ENCODE measurements at places on chromosomes 6 and 20. TPM values are rescaled to one million over a fixed set of nuclear protein-coding genes. Genes with fewer than 3 reads are reported as not detected.

GRCh38 chr20:63095718-63096654, 89.2 kb upstream of the BHLHE23 start:
- no peak for DNase-seq

GRCh38 chr6:14066782-14067406, 50.7 kb upstream of the CD83 start:
- DNase-seq = peak; percentile 75

DNA sequence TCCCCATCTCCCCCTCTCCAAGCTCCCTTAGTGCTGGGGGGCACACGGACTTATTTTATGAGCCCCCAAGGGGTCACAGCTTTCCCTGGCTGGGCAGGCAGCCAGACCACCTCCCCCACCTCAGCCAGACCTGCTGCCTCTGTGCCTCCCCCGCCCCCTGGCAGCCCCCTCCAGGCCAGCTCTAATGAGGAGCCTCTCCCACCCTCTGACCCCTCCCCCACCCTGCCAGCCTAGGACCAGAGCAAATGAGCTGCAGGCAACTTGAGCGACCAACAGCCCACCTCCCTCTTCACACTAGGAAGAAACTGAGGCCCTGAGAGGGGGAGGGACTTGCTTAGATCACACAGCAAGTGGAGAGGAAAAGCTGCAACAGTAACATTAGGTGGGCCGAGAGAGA, 1.9 kb downstream of the GDF5 start:
- no peak for DNase-seq

DNA sequence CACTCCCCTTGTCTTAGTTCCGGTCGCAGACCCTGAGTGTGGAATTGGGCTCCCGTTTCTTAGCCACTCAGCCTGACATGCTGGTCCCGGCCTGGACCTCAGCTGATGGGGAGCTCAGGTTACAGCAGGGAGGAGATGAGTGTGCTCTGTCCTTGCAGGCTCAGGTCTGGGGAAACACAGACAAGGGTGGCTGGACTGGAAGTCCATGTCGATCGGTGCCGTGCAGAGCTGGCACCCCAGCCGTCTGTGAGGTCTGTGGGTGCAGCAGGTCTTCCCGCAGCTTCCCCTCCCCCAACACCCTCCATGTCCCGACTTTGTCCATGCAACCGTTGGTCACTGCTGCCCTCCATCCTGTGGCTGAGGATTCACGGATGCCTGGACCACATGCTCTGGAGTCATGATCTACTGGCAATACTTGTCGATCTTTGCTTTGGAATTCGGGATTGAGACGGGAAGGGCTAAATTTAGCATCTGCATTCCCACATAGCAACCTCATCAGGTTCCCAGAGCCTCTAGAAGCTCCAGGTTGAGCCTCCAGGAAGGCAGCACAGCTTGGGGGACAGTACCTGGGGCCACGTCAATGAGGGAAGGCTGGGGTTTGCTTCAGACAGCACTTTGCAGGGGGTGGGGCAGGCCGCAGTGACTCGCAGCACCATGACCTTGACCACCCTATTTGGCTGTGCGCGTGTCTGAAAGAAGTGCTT, 118.8 kb downstream of the PSMB1 start:
- DNase-seq = no peak

GRCh38 chr6:64679416-64679815, 1027.6 kb downstream of the EYS start:
- no peak for DNase-seq

DNA sequence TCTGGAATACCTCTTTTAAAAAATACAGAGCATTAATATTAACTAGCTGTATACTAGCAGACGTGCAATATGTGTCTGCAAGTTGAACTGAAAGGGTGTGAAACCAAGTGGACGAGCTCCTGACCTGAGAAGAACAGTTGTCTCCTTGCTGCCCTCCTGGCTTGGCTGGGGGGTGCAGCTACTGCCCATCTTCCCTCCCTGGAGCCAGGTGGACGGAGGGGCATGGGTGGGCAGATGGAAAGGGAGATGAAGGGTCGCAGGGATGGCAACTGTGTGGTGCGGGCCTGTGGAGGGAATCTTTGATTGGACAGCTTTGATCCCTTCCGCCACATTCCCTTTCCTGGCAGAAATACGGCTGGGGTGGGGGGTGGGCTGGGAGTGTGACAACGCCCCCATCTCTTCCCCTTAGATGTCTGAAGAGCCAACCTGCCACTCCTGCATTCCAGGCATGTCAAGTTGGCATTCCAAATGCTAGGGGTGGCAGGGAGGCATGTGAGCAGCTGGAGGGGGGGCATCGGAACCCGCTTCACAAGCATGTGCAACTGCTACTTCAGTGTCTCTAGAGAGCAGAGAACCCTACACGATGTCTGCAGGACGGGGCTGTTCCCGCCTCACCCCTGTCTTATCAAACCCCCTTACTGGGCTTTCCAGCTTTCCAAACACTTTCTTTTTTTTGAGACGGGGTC, 37.3 kb downstream of the SRSF3 start:
- DNase-seq = no peak

DNA sequence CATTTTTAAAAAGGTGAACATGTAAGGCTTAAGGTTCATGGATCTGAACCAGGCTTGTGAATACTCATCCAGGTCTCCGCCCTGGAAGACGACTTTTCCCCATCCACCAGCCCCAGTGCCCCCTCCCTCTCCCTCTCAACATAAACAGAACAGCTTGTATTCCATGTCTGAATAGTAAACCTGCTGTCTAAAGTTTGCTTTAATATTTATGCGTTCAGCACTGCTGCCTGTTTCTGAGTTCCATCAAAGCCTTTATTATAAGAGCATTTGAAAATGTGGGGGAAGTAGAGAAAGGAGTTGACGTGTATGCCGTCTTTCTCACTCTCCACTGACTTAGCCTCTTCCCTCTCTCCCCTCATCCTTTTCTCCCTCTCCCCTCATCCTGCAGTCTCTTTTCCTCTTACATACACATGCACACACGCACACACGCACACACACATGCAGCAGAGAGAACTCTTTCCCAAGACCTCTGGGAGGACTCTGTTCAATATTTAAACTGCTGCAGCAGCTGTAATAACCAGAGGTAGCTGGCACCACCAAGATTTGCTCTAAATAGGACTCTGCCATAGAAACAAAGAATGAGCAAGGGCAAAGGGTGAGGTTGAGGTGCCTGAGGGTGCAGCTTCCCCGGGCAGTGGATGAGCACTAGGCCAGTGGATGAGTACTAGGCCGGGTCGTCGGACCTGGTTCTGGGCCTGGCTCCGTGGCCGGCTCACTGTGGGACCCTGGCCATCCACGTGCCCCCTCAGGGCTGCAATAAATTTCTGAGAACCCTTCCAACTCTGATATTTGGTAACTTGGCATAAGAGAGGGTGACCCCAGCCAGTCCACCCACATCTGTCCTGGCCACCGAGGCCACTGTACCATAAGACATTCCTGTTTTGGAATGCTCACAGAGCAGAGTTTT, 35.4 kb upstream of the VSTM2L start:
- DNase-seq = no peak

- DNase-seq = peak; percentile 70
Observed at GRCh38 chr6:108562503-108562993, 1.8 kb downstream of the FOXO3 start.

GRCh38 chr6:84065693-84066290, 32.2 kb downstream of the MRAP2 start:
- no peak for DNase-seq

DNA sequence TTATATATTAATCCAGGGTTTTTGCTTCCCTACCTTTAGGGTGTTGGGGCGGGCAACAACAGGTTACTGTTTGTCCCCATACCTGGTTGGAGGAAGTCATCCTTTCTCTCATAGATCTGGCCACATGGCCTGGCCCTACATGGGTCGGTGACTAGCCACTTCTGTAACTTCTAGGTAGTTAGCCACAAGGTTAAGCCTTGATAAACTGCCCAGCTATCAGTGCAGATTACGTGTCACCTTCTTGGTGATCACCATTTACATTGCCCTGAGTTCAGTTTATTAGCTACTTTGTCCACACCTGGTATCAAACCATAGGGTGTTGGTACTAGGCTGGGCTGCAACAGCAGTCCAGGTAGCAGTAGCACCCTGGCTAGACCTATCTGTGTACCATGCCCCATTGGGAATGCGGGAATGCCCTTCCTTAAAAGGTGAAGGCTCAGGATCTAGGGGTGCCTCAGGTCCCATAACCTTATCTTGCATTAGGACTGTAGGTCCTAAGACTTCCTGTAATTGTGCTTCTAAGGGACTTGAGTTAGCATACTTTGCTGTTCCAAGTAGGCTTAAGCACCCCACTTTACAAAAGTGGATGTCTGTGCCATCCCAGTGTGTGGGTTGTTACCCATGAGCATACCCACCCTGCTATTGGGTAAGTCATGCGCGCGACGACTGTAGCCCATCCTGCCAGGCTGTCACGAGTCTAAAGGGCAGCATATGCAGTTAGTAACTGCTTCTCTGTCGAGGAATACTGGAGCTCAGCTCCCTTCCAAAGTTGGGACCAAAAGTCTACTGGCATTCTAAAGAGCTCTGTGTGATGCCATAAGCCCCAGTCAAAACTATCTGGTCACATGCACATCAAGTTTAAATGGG, 5.2 kb downstream of the ZKSCAN3 start:
- DNase-seq = no peak

GRCh38 chr6:128139519-128139918, 238.7 kb upstream of the THEMIS start:
- no peak for DNase-seq

DNA sequence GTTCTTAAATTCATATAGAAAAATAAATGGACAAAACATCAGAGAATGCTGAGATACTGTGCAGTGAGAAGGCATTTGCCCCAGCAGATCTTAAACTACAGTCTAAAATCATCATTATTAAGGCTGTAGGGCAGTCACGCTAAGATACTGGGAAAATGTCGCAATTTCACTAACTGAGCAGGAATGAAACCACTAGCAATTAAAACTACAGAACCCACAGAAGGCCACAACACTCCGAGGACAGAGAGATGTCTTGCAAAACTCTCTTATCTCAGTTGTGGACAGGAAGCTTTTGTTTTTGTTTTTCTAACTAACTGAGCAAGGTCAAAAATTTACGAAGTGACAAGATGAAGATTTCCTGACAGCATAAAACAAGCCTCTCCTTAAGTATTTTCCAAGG, 18.2 kb downstream of the GNAS-AS1 start:
- DNase-seq = no peak

DNA sequence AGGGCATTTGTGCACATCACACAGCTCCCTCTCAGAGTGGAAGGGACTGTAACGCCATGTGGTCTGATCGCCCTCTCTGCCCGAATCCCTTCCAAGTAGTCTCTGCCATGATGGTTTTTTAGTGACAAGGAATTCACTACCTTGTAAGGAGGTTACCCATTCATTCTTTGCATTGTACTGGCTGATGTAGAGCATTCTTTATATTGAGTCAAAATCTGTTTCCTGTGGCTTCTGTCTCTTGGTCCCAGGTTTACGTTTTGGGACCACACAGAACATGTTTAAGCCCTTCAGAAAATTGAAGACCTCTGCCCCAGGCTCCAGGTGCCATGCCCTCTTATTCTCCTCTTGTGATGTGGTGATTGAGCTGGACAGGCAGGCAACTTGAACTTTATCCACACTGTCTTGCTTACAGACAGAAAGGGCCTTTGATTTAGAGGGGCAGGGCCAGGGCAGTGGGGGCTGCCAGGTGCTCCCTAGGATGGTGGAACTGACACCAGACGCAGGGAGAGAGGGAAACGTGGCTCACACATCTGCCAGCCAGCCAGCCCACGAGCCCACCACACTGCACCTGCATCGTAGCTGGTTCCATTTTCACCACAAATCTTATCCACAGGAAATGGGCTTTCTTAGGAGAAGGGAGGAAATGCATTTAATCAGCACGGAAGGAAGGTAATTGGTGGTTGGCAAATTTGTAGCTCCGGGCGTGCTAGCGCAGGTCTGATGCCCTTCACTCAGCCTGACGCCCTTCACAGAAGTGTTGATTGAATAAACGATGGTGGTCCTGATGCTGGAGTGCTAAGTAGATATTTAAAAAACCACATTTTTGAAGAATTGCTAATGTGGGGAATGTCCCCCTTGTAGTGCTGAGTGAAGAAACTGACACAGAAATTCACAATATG, 78.2 kb downstream of the TCP11 start:
- no peak for DNase-seq

DNA sequence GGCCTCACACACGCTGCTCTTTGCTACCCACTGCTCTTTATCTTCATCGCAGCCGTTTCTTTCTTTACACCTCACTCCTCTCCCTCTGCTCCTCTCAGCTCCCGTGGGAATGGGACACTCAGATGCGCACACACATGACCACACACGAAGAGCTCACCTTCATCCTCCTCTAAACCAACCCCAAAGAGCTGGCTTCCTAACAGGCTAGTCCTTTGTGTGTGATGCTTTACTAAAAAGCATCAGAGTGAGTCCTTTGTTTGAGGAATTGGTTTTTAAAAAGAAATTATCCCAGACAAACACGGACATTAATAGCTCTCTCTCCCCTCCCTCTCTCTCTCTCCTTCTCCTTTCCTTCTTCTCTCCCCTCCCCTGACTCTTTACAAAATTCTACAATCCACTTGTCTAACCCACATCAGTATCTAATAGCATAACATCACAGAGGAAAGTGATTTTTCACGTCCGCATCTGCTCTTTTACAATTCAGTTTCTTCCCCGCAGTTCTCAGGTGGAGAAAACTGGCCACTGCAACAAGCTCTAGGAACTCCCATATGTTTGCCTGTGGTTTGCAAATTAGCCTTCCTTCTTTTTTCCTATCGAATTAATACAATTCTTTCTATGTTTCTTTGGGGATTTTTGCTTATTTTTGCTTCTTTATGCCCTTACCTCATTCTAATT, 306.8 kb upstream of the CNR1 start:
- no peak for DNase-seq

DNA sequence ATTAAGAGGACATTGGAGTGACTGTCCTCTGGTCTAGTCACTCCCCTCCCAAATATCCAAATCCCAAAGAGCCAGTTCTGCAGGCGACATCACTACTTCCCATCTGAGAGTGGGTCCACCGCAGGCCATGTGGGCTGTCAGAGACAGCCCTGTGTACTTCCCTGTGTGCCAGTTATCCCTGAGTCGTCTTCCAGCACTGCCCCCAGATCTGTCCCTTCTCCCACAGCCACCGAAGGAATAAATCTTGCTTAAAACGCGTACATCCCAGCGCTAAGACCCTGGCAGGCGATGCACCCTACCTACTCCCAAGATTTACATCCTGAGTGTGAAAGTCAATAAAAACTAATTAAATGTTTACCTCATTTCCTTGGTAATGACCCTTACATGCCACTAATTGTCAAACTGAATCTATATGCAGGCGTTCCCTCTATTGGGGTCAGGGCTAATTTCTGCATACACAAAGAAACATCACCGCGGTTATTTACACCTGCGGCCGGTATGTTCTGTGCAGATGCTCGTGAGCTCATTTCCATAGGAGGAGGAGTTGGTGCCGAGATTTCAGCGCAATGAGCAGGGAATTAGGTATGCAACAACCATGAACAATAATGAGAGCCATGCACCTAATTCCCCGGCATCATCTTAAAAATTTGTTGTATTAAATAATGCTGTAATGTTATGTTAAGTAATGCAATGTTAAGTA, 31.3 kb upstream of the CDH4 start:
- no peak for DNase-seq

Gene EMILIN3
- 7.7 TPM for polyA plus RNA-seq

Gene KIAA1755
- 2.1 TPM for polyA plus RNA-seq

Gene NFATC2
- 1.6 TPM for polyA plus RNA-seq

Gene TXLNB
- 2.7 TPM for polyA plus RNA-seq

All from left kidney (tissue), 8 donors.